Tibial artery (tissue), 4 donors: ENCODE measurements at places on chromosomes 2 and 18.

DNA sequence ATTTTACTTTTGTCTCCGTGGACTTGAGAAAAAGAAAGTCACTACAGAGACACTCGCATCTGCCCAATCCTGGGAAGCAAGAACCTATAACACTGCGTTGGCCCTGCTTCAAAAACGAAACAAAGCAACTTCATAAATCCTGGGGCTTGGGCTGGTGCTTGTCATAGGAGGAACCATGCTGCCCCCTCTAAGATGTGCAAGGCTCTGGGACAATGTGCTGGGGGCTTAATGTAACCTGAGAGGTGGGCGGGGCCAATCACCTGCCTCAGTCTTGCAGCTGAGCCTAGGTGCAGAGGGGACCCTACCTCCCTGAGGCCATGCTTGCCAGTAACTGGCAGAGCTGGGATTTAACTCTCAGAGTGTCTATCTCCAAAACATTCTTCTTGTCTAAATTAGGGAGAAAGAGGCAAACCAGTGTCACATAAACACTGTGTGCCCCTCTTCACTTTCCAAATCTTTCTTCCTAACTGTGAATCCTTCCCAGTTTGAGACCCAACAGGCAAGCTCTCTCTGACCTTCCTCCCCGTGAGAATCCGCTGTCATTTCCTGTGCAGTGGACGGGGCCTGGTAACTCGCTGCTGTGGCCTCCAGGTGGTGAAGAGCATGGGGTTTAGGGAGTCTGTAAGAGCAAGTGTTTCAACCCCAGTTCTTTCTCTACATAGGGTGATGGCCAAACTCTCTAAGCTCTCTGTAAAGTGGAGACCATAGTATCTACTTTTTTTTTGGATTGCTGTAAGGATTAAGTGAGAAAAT, 115.1 kb downstream of the ACKR3 start:
- no peak overlapping the region for H3K27ac ChIP-seq
- DNase-seq: peak; percentile 11
- H3K36me3 ChIP-seq: no peaks in the 10 kb centered on the region
- H3K4me1 ChIP-seq: peaks cover 11% of the 10 kb centered on the region
- no peak overlapping the region for H3K4me3 ChIP-seq

DNA sequence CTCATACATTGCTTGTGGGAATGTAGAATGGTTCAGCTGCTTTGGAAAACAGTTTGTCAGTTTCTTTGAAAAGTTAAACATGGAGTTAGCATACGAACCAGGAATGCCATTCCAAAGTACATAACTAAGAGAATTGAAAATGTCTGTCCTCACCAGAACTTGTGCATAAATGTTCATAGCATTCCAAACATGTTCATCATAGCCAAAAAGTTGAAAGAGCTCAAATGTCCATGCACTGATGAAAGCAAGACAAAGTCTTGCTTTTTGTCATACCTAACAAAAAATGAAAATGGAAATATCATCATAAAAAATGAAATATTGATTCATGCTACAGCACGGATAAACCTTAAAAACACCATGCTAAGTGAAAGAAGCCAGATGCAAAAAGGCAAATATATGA, 408.8 kb upstream of the UBE2E3 start:
- H3K27me3 ChIP-seq: no peaks in the 10 kb centered on the region
- no peaks in the 10 kb centered on the region for H3K4me1 ChIP-seq
- no peak overlapping the region for H3K4me3 ChIP-seq
- no peaks in the 10 kb centered on the region for H3K36me3 ChIP-seq
- no peak for DNase-seq

GRCh38 chr2:69059731-69060290, 46.8 kb downstream of the ANTXR1 start:
- H3K27me3 ChIP-seq: no peaks in the 10 kb centered on the region
- no peak overlapping the region for H3K4me3 ChIP-seq
- DNase-seq: no peak
- peak overlapping the region; percentile 5 for H3K27ac ChIP-seq
- H3K36me3 ChIP-seq: no peaks in the 10 kb centered on the region

- no peaks in the 10 kb centered on the region for H3K36me3 ChIP-seq
- H3K4me3 ChIP-seq: no peak overlapping the region
- H3K27me3 ChIP-seq: no peaks in the 10 kb centered on the region
- no peak for DNase-seq
These were observed 93.9 kb downstream of the RHOB start for GRCh38 chr2:20540587-20541293.

DNA sequence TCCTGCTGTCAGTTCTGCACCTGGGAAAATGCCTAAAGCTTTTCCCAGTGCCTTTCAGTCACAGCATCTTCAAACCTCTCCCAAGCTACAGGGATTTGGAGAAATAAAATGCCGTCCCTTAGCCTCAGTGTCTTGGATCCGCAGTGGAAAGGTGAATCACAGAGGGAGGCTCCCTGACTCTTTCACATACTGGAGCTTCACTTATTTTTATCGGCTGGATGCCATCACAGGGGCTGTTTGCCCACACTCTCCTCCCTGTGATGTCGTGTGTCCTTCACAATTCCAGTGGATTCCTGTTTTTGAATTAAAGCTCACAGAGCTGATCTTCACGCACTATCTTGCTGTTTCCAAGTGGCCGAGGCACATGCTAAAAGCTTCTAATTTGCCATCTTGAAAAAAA, 1303.1 kb upstream of the DDX18 start:
- H3K4me3 ChIP-seq: no peak overlapping the region
- H3K4me1 ChIP-seq: no peaks in the 10 kb centered on the region
- no peak for DNase-seq
- H3K36me3 ChIP-seq: no peaks in the 10 kb centered on the region
- H3K27ac ChIP-seq: no peak overlapping the region
- H3K27me3 ChIP-seq: no peaks in the 10 kb centered on the region

DNA sequence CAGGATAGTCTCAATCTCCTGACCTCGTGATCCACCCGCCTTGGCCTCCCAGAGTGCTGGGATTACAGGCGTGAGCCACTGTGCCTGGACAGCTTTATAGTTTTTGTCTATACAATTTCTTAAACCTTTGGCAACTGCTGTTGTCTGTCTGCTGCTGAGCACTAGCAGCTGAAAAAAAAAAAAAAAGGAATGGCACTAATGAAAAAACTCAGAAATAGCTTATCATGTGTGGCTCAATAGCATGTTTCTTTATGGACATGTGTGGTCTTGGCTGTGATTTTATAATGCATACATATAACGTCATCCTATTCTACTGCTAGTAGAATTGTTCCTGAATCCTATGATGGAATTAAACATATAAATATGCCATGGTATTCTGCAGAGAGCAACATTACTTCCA, 231.2 kb downstream of the TPGS2 start:
- no peak for DNase-seq
- H3K4me3 ChIP-seq: no peak overlapping the region
- no peaks in the 10 kb centered on the region for H3K4me1 ChIP-seq
- H3K36me3 ChIP-seq: peaks cover under 1% of the 10 kb centered on the region
- H3K27me3 ChIP-seq: no peaks in the 10 kb centered on the region

- H3K27me3 ChIP-seq: no peaks in the 10 kb centered on the region
- H3K36me3 ChIP-seq: no peaks in the 10 kb centered on the region
These were observed at the start of gene MEMO1 for GRCh38 chr2:32010670-32011484. Gene MEMO1 (minus strand): TSS chr2:32011008. CDS start chr2:32010247, 761 bp downstream.

DNA sequence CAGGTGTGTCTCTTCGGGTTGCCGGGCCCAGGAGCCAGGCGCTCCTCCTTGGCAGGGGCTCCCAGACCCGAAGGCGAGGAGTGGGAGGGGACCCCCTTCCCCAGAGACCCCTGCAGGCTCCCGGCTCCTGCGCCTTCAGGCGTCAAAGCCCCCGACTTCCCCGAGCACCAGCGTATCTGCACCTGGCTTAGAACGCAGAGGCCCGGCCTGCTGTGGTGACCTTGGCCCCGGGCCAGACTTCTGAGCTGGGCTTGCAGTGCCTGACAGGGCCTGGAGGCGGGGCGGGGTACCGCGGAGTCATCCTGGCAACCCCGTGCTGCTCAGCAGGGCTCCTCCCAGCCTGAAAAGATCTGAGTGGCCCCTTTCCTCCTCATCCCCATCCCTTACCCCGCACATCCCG, 27.0 kb downstream of the SKA1 start:
- H3K4me3 ChIP-seq: no peak overlapping the region
- no peaks in the 10 kb centered on the region for H3K36me3 ChIP-seq
- no peaks in the 10 kb centered on the region for H3K27me3 ChIP-seq
- no peak overlapping the region for H3K27ac ChIP-seq

DNA sequence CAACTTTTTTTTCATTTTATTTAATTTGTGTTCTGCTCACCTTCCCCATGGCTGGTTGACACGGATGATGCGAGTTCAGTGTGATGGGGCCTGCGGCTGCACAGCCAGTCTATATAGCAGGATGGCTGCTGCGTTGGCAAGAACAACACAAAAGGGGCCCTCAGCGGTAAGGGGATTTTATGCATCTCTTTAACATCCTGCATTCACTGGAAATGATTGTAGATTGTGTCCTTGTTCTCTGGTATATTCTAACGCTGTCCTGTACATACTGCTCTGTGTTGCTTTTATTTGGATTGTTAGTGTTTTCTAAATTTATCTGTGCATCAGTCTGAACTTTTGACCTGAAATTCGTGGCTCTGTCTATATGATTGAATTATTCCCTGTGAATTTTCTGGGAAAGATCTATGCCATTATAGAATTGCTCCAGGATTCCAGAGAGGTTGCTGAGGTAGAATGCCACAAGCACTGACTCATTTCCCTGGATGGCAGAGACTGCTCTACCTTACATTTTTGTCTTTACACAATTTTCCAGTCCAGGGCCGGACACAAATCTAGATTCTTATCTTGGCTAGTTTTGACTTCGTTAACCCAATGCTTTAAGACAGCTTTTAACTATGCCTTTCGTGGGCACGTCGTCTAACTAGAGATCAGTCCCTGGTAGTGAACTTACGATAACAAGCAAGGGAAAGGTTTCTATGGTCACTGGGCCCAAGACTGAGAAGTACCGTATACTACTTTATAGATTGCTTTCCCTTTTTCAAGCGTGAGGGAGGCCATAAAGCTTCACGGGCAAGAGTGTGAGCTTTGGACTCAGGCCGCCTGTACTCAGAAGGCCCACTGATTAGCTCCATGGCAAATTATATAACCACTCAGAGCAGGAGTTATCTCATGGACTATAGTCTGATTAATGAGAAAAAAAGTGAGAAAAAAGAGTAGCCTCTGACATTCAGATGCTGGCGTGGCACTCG, at the start of gene CRYGC:
TSS of gene CRYGC (minus strand) at position 85 of the 968 bp plus-strand sequence. CDS start at position 49, 36 bp downstream.
- DNase-seq: no peak
- H3K27ac ChIP-seq: no peak within 1 kb of the TSS
- H3K4me3 ChIP-seq: no peak within 1 kb of the TSS
- no peaks in the 10 kb centered on the region for H3K4me1 ChIP-seq
- no peaks in the 10 kb centered on the region for H3K27me3 ChIP-seq
- H3K36me3 ChIP-seq: no peaks in the 10 kb centered on the region

DNA sequence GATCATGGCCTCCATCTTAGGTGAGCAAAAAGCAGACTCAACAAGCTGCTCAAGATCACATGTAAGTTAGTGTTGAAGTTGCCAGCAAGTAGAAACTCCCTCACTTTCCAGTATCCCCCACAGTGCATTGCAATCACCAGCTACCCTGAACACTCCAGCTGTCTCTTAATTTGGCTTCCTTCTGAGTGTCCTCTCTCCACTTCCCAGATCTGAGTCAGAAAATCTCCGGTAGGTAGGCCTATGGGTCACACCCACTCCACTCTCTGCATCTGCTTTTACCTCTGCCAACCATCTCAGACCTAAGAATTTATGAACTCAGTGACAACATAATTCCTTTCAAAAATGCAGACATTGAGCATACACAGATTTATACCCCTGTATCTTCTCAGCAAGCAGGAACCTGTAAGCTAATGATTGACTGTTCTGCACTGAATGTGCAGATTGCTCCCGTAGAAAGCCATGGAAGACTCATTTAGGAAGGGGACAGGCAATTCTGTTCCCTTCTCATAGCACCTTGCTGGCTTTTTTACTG, 656.9 kb downstream of the EPHA4 start:
- H3K27ac ChIP-seq: no peak overlapping the region
- DNase-seq: no peak
- H3K36me3 ChIP-seq: no peaks in the 10 kb centered on the region

- H3K27ac ChIP-seq: no peak overlapping the region
- DNase-seq: no peak
- no peaks in the 10 kb centered on the region for H3K27me3 ChIP-seq
- no peaks in the 10 kb centered on the region for H3K4me1 ChIP-seq
These were observed 82.5 kb downstream of the KCNS3 start for GRCh38 chr2:17960925-17961324.

DNA sequence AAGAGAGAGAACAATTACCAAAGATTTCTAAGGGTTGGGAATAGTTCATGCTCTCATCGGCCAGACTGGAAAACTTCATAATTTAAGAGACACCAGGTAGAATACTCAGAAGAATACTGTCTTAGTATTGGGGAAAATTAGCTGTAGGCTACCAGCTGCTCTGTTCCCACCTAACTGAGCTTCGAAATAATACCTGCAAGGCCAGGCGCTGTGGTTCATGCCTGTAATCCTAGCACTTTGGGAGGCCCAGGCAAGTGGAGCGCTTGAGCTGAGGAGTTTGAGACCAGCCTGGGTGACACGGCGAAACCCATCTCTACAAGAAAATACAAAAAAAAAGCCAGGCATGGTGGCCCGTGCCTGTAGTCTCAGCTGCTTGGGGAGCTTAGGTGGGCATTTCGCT, 35.8 kb downstream of the MAP4K3 start:
- H3K27me3 ChIP-seq: no peaks in the 10 kb centered on the region
- H3K4me3 ChIP-seq: no peak overlapping the region
- no peak for DNase-seq
